ENCODE measurements at places on chromosomes 1 and 21.

- no peak for DNase-seq
Measured at GRCh38 chr1:10773851-10774614, 22.4 kb downstream of the CASZ1 start.

- DNase-seq, result peak; percentile 22
Measured at GRCh38 chr1:185479796-185480195, 162.8 kb upstream of the IVNS1ABP start.

GRCh38 chr21:21230672-21231071, 232.5 kb downstream of the NCAM2 start:
- no peak for DNase-seq

GRCh38 chr21:46253610-46254124, 25.1 kb upstream of the LSS start:
- no peak for DNase-seq

GRCh38 chr1:219514728-219515127, 98.2 kb downstream of the ZC3H11B start:
- DNase-seq, result no peak

GRCh38 chr1:98965394-98965793, 39.3 kb downstream of the PLPPR5 start:
- no peak for DNase-seq

- no peak for DNase-seq
Measured at GRCh38 chr1:204448991-204449677, 37.5 kb upstream of the PPP1R15B start.

DNA sequence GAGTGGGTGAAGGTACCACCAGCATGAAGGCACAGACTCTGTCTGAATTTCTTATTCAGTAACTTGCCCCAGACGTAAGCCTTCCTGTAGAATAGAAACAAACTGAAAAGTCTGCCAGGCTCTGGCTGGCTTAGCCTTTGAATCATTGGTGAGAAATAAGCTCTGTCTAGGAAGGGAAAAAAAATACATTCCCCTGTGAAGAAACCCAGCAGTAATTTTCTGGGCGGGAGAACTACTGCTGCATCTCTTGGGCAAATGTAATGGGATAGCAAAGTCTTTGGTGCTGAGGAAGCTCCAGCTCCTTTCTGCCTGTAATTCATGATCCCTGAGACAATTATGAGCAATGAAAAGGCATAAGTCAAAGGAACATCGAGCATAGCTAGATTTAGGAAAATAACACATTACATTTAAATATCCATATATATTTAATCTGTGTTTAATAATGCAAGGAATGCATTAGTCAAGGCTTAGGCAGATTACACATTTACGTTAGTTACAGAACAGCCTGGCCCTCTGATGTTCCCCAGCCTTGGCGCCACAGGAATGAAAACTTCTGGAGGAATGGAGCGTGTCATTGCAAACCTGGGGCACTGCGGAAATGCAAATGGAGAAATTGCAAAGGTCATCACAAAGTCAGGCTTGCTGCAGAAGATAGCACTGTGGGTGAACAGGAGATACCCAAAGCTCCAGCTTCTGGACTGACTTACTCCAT, 216.3 kb upstream of the CAMK1G start:
- DNase-seq, result no peak

DNA sequence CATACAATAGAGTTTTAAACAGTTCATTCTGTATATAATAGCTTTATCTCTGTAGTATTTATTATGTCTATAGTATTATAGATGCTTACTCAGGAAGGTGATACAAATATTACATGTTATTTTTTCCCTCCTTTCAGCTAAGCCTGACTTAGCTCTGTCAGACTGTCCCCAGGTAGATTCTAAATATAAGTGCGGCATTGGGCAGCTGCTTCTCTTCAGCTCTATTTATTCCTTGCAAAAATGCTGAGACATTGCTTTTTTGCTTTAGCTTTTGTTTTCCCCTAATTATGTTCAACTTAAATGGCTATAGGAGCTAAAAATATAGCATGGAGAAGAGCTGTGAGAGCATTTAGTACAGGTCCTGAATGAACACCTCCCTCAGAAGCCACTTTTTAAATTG, 203.2 kb upstream of the BEND5 start:
- no peak for DNase-seq

DNA sequence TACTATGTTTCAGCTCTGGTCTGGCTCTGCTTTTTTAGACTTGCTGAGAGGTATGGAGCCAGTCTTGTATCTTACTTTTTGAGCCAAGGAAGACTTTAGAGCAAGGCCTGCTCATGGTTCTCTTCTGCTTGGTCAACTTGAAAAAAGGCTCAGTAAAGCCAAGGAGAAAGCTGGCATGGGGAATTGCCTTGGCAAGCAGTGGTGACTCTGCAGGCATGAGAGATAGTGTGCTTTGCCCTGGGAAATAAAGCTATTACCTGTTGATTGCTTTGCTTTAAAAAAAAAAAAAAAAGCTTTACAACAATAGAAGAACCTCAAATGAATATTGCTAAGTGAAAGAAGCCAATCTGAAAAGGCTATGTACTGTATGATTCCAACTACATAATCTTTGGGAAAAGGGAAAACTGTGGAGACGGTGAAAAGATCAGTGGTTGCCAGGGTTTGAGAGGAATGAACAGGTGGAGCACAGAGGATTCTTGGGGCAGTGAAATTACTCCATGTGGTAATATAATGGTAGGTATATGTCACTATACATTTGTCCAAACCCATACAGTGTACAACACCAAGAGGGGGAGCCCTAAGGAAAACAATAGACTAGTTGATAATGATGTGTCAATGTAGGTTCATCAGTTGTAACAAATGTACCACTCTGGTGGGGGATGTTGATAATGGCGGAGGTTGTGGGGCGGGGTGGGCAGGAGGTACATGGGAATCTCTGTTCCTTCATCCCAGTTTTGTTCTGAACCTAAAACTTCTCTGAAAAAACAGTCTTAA, 87.6 kb downstream of the HMCN1 start:
- DNase-seq, result no peak

- DNase-seq, result no peak
Measured at GRCh38 chr1:230122366-230123279, 55.6 kb downstream of the GALNT2 start.

DNA sequence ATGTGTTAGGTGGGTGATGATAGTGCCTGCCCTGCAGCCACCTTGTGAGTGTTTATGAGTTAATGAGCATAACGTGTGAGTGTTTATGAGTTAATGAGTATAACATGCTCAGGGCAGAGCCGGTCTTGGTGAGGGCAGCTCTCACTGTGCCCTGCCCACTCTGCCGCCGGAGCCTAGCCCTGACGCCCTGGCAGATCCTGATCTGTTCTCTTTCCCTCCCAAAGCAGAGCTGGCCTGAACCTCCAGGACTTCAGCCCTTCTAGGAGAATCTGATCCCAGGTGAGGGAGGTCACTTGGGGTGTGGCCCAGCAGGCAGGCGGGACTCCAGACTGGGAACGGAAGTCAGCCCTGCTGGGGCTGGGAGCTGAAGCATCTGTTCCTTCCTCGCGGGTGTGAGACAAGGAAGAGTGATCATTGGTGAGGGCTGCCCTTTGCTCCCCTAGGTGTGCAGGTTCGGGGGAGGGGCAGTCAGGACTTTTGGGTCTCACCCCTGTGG, 5.7 kb downstream of the FBLIM1 start:
- no peak for DNase-seq

- DNase-seq, result no peak
Measured at GRCh38 chr21:25283720-25284119, 323.6 kb downstream of the MRPL39 start.

DNA sequence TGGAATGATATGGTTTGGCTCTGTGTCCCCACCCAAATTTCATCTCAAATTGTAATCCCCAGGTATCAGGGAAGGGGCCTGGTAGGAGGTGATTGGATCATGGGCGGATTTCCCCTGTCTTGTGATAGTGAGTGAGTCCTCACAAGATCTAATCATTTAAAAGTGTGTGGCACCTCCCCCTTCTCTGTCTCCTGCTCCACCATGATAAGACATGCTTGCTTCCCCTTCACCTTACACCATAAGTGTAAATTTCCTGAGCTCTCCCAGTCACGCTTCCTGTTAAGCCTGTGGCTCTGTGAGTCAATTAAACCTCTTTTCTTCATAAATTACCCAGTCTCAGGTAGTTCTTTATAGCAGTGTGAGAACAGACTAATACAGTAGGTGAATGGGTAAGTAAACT, 109.3 kb downstream of the DMRTB1 start:
- DNase-seq, result no peak

DNA sequence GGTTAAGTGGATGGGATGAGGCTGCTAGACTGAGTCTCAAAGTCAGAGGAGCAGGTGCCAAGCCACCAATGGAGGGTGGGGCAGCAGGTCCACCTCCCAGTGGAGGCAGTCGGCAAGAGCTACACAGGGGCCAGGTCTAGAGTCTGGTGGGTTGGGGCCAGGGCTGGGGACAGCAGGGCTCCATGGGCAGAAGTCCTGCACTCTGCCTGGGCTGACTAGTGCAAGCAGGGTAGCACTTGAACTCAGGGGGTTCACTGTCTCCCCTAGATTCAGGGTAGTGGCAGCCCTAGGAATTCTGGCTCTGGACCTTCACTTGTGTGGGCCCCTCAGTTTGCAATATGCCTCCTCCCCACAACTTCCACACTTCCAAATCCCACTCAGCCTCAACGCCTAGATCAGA, 66.2 kb downstream of the SYT6 start:
- DNase-seq, result no peak

GRCh38 chr1:2974701-2975301, 46.5 kb upstream of the ACTRT2 start:
- no peak for DNase-seq

DNA sequence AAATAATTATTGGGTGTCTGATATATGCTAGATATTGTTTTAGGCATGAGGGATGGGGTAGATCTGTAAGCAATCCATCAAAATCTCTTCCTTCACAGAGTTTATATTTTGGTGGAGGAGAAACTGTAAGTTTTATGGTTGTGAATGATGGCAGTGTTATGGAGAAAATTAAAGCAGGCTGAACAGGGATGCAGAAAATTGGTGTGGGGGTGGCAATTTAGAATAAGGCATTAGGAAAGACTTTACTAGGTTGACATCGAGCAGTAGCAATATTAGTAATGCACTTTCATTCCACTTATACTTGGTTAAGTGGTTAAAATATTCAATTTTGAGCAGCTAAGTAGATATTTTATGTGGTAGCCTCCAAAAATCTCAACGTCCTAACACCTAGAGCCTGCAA, 261.1 kb upstream of the SNX7 start:
- DNase-seq, result no peak

DNA sequence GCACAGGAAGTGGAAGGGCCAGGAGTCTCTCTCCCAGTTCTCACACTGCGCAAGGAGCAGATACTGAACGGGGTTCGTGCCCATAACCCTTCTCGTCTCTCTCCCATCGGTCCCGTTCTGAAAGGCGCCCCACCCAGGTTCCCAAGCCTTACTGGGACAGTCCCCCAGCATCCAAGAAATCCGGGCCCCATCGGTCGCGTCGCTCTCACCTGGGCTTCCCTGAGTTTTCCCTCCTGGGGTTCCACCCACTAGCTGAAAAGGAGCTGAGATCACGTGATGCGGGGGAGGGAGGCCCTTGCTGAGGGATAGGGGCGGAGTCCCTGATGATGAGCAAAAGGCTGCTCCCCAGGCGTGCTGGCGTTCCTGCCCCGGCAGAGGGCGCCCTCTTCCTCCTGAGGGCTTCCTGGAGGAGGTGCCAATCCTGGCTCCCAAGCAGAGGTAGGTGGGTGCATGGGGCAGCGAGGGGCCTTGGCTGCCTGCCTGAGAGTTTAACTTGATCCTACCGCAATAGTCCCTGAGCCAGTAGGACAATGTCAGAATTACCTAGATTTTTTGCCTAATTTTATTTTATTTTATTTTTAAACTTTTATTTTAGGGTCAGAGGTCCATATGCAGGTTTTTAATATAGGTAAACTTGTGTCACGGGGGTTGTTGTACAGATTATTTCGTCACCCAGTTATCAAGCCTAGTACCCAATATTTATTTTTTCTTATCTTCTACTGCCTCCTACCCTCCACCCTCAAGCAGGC, at the start of gene SPOCD1:
TSS of gene SPOCD1 (minus strand) at position 271 of the 749 bp plus-strand sequence. CDS start 689 bp downstream, outside the sequence.
- peak; percentile 88 for DNase-seq

DNA sequence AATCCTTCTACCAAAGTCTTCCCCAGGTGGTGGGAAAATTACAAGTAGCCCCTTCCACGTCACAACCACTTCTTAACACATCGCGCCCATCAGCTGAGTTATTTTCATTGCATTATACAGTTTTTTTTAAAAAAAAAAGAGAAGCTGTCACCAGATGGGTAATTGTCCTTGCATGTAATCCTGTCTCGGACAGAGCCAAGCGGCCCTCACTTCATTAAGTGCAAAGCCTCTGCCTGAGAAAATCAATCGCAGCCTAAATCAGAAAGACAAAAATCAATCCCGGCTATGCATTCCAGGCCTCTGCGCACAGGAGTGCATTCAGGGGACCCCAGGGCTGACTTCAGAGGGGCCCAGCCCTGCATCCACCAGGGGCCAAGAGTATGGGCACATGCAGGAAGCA, 538.9 kb downstream of the NPHP4 start:
- DNase-seq, result no peak

- DNase-seq, result no peak
Measured at GRCh38 chr21:26691416-26691815, 118.3 kb upstream of the CYYR1 start.

DNA sequence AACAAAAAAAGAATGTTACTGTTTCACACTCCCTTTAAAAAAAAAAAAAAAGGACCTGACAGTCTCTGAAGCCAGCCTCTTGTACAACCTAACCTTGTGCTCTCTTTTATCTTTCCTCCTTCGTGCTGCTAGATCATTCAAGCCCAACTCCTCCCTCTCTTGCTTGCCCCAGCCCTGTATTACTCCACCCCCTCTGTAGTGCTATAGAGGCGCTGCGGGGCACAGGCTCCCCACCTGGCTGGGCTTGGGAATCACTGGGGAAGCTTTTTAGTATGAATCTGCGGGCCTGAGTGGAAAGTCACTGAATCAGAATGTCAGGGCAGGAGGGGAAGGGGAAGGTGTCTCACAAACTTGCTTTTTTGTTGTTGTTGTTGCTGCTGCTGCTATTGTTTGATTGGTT, 383.7 kb upstream of the CAMK1G start:
- DNase-seq, result no peak

DNA sequence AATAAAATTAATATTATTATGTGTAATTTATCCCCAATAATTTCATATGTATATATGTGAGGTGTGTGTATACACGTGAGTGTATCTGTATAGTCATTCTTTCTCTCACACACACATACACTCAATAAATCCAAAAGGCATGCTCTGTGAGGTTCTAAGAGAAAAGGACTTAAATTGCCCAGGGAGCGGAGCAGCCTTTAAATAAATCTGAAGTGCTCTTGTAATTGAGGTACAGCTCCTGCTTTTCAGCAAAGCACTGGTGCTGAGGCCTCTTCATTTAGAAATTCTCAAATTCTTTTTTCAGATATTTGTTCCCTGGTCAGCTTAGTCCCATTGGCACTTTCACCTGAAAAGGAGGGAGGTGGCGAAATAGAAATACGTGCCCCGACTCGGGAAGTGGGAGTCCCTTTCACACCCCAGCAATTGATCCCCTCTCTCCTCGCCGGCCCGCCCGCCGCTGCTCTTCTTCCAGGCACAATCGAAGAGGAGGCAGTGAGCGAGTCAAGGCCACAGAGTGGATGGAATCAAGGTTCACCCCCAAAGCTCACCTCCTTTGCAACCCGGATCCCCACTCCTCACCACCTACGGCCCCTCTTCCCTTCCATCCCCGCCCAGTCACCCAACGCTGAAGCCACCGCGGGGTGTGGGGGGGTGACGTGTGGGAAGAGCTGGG, 944 bp downstream of the PLPPR5 start:
- no peak for DNase-seq

- no peak for DNase-seq
Measured at GRCh38 chr1:25623007-25623406, 6.4 kb downstream of the MAN1C1 start.

Measured in glutamatergic neuron (in vitro differentiated cells).